ENCODE measurements at places on chromosomes 3 and 15.

DNA sequence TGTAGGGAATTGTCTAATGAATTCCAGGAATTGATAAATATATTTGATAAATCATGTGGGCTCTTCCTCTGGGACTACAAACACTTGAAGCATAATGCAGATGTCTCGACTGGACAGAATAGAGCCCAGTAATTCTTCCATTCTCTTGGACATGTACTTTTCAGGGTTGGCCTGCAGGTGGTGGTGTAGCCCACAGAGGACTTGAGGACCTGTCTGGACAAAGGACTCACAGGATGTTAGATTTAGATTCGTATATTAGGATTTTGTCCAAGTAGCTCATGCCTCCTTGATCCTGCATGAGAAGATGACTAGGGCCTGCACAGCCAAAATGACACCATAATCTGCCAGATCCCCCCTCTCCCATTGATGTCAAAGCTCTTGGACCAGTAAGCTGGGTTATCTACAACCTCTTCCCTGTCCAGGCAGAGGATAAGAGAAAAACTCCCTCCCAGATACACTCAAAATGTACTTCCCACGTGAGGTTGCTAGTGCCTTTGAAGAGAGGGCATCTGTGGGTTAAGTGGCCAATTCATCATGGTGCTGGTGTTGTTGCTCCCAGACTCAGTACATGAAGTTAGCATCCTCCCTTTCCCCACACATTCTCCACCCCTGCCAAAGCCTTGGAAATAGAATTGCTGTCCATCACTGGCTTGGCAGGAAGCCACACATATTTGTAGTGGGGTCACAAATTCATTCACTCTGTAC lies 88.6 kb upstream of the ZNF280D start:
- peak; percentile 39 for DNase-seq

DNA sequence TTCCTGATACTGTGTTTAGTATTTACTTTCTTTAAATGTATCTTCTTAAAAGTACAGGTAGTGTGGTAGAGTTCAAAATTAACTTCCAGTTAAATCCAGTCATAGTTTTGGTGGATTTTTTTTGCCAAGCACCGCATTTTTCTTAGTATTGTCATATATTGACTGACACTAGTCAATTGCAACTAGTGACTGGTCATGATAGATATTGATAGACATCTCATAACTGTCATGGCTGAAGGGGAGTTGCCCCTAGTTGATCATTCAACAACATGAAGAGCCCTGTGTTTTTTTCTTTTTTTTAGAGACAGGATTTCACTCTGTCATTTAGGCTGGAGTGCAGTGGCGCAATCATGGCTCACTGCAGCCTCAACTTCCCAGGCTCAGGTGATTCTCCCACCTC lies 22.1 kb downstream of the RAB8B start:
- DNase-seq = no peak

- DNase-seq = no peak
These were observed 170.0 kb downstream of the SOX2 start for GRCh38 chr3:181881749-181882148.

DNA sequence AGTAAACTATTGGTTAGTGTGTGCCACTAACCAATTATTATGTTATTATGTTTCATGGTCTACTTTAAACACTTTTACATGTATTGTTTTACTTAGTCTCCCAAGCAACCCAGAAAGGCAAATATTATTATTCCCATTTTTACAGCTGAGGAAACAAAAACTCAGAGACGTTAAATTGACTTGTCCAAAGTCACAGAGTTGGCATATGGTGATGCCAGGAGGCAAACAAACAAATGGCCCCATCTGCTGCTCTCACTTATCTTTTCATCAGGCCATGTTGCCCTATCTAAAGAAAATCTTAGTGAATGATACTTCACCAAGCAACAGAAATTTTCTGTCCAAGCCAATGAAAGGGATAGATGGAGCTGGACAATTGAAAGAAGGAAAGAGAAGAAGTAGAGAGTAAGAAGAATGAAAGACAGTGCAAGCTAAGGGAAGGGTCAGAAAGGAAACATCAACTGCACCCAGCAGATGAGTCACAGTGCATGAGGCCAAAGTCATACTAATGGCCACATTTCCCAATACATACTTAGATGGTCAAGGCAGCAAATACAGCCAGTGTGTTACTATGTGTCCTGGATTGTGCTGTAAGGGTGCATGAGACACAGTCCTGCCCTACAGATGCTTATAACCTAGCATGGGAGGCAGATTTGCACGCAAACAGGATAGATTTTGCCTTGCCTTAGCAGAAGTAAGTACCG lies 266.9 kb downstream of the KCNMB2 start:
- DNase-seq = no peak
